Neural crest cell (in vitro differentiated cells): ENCODE measurements at places on chromosomes 11 and 22. TPM values are rescaled to one million over a fixed set of nuclear protein-coding genes. Genes with fewer than 3 reads are reported as not detected.

- DNase-seq = peak; percentile 12
Observed at GRCh38 chr11:132278801-132279574, 908.6 kb downstream of the NTM start.

Gene RAB30
- 15.1 and 15.4 TPM in 2 replicates for total RNA-seq

DNA sequence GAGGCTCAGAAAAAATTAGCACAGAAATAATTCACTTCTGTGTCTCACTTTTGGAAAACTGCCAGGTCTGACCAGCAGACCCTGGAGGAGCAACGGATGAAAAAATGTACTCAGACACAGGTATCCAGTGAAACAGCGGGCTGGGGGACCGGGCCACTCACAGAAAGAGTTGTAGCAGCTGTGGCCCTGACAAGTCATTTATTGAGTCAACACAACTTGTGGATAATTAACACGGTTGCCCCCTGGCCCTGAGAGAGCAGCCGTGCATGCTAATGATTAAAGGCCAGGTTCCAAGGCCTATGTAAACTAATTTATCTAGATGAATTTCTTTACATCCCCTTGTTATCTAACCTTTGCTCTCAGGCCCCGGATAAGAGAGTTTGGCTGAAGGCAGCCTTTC is 131.3 kb downstream of the AASDHPPT start:
- DNase-seq = no peak

Gene SORL1
- 11.8 and 13.8 TPM in 2 replicates for total RNA-seq

Gene CLMP
- 4.2 and 4.3 TPM in 2 replicates for total RNA-seq

DNA sequence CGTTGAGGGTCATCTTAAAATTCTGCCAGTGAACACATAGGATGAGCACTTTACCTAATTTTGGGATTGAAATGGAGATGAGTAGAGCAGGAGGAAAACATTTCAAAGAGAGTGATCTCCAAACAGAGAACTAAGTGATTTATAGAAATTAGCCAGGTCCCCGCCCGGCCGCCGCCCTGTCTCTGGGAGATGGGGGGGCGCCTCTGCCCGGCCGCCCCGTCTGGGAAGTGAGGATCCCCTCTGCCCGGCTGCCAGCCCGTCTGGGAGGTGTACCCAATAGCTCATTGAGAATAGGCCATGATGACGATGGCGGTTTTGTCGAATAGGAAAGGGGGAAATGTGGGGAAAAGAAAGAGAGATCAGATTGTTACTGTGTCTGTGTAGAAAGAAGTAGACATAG is 276.7 kb upstream of the C11orf87 start:
- no peak for DNase-seq
